ENCODE measurements at places on chromosomes 4 and X. TPM values are rescaled to one million over a fixed set of nuclear protein-coding genes. Genes with fewer than 3 reads are reported as not detected.

PABPC1L2A gene
- not detected for total RNA-seq

RBMXL3 gene
- not detected for total RNA-seq

WDFY3 gene
- total RNA-seq = 70.0 TPM

XAGE1B gene
- not detected for total RNA-seq

TSPAN7 gene
- 2.7 TPM for total RNA-seq

BTK gene
- not detected for total RNA-seq

GRID2 gene
- total RNA-seq = not detected

AFP gene
- not detected for total RNA-seq

IL9R gene
- total RNA-seq = not detected

CFP gene
- total RNA-seq = not detected

HHIP gene
- total RNA-seq = 52.4 TPM

VSIG1 gene
- total RNA-seq = 4.7 TPM

SSX2B gene
- total RNA-seq = not detected

ESX1 gene
- not detected for total RNA-seq

SPANXA2 gene
- total RNA-seq = not detected

CC2D2A gene
- total RNA-seq = 4.2 TPM

VEGFC gene
- total RNA-seq = 37.3 TPM

DUSP9 gene
- not detected for total RNA-seq

MID2 gene
- total RNA-seq = 33.9 TPM

SUPT20HL2 gene
- total RNA-seq = not detected

CPZ gene
- total RNA-seq = not detected

MTTP gene
- not detected for total RNA-seq

GPAT3 gene
- 4.5 TPM for total RNA-seq

PCDH7 gene
- total RNA-seq = 0.05 TPM

ZNF275 gene
- total RNA-seq = 4.4 TPM

SLC49A3 gene
- 9.4 TPM for total RNA-seq

OTC gene
- not detected for total RNA-seq

ZAR1 gene
- not detected for total RNA-seq

ADH7 gene
- total RNA-seq = not detected

CLDN22 gene
- total RNA-seq = not detected

CSN1S1 gene
- total RNA-seq = not detected

SUPT20HL1 gene
- not detected for total RNA-seq

ZXDA gene
- 4.9 TPM for total RNA-seq

PPP1R2C gene
- total RNA-seq = not detected

ARHGEF6 gene
- total RNA-seq = 6.7 TPM

MAGIX gene
- total RNA-seq = 1.9 TPM

CNOT6L gene
- total RNA-seq = 26.1 TPM

PDE5A gene
- 0.98 TPM for total RNA-seq

OPRPN gene
- not detected for total RNA-seq

JAKMIP1 gene
- not detected for total RNA-seq

PDCL2 gene
- total RNA-seq = not detected

G6PD gene
- 75.2 TPM for total RNA-seq

CT45A5 gene
- not detected for total RNA-seq

RBMX2 gene
- total RNA-seq = 21.3 TPM

EXOC1L gene
- not detected for total RNA-seq

GUCY1B1 gene
- total RNA-seq = 0.39 TPM

FHIP1A gene
- total RNA-seq = 0.40 TPM

BTC gene
- total RNA-seq = 0.34 TPM

FUNDC2 gene
- 35.7 TPM for total RNA-seq

GUCY1A1 gene
- total RNA-seq = 0.67 TPM

FHL1 gene
- 95.5 TPM for total RNA-seq
